ENCODE measurements at places on chromosomes 12 and 14. TPM values are rescaled to one million over a fixed set of nuclear protein-coding genes. Genes with fewer than 3 reads are reported as not detected.

KERA gene
- not detected for total RNA-seq

MAPK1IP1L gene
- total RNA-seq, result 87.3 TPM

SOAT2 gene
- 9.8 TPM for total RNA-seq

ACADS gene
- 17.1 TPM for total RNA-seq

TMEM119 gene
- 0.11 TPM for total RNA-seq

CSRNP2 gene
- 20.0 TPM for total RNA-seq

WNT5B gene
- total RNA-seq, result not detected

- DNase-seq, result no peak
Observed at GRCh38 chr12:88062474-88062873, 33.3 kb upstream of the C12orf50 start.

- DNase-seq, result no peak
Observed at GRCh38 chr14:93094121-93094918, 21.4 kb downstream of the ITPK1 start.

GRCh38 chr14:37602605-37603453 is 7.4 kb downstream of the TTC6 start:
- DNase-seq, result no peak

DNA sequence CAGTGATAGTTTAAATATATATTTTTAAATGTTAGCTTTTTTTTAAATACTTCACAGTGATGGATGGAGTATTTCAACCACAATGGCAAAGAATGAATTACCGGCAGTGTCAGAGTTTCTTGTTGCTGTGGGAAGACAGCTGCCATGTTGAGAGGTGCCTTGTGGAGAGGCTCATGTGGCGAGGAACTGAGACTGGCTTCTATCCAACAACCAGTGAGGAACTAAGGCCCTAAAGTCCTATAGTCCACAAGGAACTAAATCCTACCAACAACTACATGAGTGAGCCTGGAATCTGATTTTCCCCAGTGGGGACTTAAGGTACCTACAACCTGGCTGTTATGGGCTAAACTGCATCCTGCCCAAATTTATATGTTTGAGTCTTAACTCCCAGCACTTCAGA is 220.2 kb upstream of the PLEKHG7 start:
- DNase-seq, result no peak

DNA sequence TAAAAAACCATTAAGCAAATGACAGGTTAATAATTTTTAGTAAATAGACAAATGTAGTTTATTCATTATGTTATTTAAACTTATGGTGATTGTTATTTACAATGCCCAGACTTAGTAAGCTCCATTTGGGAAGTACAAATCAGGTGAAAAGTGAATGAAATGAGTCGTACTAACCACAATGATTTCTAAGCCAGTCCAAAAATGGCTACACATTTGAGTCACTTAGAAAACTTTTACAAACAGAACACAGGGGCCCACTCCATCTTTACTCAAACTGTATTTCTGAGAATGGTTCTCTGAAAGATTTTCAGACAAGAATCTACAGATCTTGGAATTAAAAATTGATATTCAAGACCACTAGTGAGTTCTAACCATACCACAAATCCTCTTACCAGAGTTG is 653.3 kb upstream of the MIS18BP1 start:
- no peak for DNase-seq

DNA sequence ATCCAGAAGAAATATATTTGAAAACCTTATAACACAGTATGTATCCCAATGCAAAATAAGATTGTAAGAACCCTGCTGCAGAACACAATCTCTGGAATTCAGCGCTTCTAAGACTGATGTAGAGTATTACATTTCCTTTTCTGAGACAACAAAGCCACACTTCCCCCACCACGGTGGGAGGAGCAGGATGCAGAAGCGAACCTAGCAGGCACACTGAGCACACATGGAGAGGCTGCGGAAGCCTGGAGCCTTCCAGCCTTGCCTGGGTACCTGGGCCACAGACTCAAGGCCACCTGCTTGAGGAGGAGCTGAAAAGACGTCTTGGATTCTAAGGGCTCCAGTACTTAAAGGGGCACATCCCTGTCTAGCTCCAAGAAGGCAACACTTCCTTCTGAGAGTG is 46.4 kb downstream of the TCHP start:
- no peak for DNase-seq

GRCh38 chr14:35401422-35402265 is 2.9 kb downstream of the NFKBIA start:
- no peak for DNase-seq

DNA sequence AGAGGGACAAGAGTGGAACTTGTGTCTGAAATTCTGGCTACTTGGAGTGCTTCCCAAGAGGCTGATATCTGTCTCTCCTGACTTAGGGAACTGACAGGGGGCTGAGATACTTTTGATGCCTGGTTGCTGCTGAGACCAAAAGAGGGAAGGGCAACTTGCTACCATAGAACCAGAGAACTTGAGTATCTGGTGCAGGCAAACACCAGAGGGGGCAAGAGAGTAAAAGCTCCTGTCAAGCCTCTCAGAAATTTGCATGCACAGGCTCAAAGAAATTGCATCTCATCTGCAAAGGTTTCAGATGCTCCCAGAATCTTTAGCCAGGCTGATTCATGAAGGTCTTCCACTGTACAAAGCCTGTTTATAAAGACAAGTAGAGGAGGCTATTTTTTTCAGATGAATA is 391.3 kb upstream of the FOXG1 start:
- no peak for DNase-seq

DNA sequence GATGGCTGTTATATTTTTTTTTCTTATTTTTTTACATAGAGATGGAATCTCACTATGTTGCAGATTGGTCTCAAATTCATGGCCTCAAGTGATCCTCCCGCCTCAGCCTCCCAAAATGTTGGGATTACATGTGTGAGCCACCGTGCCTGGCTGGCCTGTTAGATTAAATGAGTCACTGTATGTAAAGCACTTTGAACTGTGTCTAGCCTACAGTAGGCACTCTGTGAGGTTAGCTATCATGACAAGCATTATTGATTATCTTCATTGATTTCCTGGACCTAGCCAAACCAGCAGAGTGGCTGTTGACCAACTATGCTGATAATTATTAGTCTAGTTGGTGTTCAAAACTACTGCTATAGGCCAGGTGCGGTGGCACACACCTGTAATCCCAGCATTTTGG is 42.6 kb downstream of the ARF6 start:
- DNase-seq, result no peak

DNA sequence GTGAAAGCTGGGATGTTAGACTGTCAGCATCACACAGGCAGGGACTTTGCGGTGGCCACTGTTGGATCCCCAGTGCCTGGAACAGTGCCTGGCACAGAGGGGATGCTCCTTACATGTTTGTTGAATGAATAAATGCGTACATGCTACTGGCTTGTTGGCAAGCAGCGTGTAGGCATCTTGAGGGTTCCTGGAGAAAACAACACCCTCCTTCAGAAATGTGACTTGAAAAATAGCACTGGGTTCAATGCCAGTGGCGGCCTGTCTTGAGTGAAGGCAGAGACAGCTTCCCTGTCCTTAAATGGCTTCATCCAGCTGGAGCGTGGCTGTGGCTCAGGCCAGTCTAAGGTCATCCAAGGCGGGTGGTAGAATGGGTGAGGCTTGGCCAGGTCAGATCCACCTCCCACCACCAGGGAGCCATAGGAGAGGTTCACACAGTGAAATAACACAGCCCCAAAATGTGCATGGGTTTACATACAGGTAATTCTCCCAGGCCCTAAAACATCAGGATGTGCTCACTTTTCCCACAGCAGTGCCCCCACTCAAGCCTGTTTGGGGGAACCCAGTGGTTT is 171.4 kb downstream of the PHETA1 start:
- DNase-seq, result no peak

- DNase-seq, result no peak
Observed at GRCh38 chr12:53770281-53770680, 18.5 kb upstream of the CISTR start.

DNA sequence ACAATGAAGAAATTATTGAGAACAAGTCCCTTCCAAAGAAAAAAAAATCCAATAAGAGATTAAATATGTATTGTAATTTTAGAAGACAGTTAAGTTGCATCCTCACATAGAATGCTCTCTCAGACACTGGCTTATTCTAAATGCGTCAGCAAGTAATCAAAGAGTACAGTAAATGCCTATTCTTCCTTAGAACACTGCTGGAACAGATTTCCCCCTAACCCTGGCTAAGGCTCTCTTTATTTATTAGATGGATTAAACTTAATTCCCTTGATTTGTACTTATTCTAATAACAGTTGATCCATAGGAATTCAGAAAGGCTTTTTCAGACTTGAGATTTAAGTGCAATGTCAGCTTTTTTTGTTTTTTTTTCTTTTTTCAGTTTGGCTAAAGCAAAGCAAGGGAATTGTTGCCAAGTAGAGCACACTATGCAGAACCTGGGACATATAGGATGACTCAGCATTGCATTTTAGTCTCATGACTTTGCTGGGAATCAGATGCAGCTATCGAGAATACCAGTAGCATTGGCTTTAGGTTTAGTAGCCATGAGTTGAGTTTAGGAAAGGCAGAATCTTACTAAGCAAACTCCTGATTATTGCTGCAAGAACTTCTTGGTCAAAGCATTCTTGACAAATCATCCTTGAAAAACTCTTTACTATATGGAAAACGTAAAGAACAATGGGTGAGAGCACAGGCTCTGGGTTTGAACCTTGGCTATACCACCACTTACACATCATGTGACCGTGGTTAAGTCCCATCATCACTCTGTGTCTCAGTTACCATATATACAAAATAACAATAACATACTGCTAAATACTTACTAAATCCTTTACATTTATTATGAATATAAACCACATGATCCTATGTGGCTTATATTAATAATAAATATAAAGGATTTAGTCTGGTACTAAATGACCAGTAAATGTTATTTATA is 26.7 kb downstream of the MED21 start:
- DNase-seq, result no peak

- no peak for DNase-seq
Observed at GRCh38 chr12:50515587-50515986, 10.8 kb downstream of the DIP2B start.

- peak; percentile 39 for DNase-seq
Observed at GRCh38 chr12:103505371-103506236, 9.8 kb upstream of the C12orf42 start.

- no peak for DNase-seq
Observed at GRCh38 chr12:124640056-124640455, 72.6 kb upstream of the NCOR2 start.

DNA sequence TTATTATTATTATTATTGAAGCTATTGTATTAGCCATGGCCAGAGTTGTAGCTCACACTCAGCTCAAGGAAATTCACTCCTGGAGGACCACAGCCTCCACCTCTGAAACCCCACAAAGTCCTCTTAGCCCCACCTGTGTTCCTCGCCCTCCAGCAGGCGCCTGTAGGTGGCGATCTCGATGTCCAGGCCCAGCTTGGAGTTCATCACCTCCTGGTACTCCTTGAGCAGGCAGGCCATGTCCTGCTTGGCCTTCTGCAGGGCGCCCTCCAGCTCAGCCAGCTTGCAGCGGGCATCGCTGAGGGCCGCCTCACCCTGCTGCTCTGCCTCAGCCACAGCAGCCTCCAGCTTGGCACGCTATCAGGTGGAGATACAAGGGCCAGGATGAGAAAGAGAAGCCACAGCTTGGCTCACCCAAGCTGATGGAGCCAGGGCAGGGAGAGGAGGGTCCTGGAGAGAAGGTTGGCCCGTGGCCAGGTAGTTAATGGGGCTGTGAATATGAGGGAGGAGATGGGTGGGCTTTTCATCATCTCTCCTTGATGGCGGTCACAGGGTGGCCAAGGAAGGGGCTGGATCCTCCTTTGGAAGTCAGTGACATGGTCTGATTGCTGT is 5.1 kb downstream of the KRT85 start:
- DNase-seq, result peak; percentile 39

DNA sequence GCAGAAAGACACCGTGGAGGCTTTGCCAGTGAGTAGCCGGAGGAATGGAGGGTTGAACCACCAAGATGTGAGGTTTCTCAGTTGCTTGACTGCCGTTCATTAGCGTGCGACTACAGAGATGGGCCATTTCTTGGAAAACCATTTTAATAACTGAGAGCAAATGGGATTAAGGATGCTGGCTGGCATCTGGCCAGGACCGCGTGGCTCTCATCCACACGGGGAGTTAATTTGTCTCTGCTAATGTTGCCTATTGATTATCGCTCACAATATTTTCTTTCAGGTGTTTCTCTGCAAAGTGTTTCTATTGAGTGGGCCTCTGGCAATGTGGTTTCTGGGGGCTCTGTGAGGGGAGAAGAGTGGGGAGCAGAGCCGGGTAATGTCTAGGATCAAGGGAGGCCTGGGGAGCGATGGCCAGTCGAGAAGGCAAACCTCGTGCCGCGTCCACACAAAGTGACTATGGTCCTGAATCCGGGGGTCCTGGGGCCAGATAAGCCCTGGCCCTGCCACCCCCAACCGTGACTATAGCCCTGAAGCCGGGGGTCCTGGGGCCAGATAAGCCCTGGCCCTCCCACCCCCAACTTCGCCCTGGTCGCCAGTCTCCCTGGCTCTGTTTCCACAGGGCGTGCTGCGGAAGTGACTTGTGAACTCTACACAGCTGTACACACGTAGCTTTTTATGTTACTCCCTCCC is 110.6 kb downstream of the PRMT8 start:
- no peak for DNase-seq

DNA sequence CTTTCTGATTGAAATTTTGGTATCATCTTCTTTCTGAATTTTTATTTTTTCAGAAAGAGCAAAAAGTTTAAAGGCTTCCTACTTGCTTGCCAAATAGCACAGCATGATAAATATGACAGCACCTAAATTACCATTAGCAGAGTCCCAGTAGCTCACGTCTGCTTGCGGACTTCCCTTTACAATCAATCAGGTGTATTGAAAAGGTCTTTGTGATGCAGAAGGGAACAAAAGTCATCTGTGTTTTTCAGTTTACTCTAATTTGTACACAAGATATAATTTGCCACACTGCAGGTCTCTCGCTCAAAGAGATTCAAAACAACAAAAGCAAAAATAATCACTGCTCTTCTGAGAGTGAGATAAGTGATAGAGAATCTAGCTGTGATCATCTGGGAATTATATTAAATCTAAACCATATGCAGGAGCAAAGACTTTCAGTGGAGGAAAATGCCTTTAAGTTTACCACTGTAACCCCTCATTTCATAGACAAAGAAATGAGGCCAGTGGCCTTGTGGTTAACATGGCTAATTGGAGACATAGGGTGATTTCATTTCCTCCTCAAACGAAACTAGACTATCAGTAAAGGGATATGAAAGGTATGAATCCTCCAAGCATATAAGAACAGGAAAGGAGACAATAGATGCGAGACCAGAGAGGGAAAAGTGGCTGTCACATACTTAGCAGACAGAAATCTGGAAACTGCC is 240.8 kb upstream of the TMPO start:
- no peak for DNase-seq

- DNase-seq, result no peak
Observed at GRCh38 chr14:57797160-57797559, 68.7 kb downstream of the SLC35F4 start.

GRCh38 chr12:49933796-49934195 is 16.7 kb upstream of the AQP2 start:
- DNase-seq, result peak; percentile 2

- no peak for DNase-seq
Observed at GRCh38 chr12:96501133-96501761, 11.9 kb downstream of the CFAP54 start.

DNA sequence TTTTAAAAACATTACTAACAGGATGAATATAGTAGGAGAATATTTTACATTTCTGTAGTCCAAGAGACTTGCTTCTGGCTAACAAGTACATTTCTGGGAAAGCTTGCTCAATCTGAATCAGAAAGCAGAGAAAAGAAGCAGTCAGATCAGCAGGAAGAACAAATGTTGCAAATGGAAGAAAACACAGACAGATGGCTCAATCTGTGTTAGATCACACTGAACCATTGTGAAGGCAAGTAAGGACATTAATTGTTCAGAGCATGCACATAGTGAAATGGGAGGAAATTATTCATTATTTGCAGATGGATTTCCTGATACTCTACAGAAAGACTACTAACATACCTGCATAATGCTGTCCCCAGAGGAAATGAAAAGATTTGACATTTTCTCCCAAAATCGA is 65.2 kb upstream of the CNOT2 start:
- DNase-seq, result no peak

Measured in activated naive CD8-positive, alpha-beta T cell treated with anti-CD3 and anti-CD28 coated beads, Interleukin-2, amount 10 ng/mL, durations not matched to agents 7 days and 5 days (primary cell).